HepG2 (cell line): ENCODE measurements at places on chromosomes 6 and 20.

- H3K36me3 ChIP-seq, result no peaks in the 10 kb centered on the region
- no peaks in the 10 kb centered on the region for H3K27me3 ChIP-seq
- no peak overlapping the region for H3K4me3 ChIP-seq
- H3K27ac ChIP-seq, result no peak overlapping the region
- no peaks in the 10 kb centered on the region for H3K4me1 ChIP-seq
Observed at GRCh38 chr6:124393536-124393935, 568.7 kb upstream of the RNF217 start.

DNA sequence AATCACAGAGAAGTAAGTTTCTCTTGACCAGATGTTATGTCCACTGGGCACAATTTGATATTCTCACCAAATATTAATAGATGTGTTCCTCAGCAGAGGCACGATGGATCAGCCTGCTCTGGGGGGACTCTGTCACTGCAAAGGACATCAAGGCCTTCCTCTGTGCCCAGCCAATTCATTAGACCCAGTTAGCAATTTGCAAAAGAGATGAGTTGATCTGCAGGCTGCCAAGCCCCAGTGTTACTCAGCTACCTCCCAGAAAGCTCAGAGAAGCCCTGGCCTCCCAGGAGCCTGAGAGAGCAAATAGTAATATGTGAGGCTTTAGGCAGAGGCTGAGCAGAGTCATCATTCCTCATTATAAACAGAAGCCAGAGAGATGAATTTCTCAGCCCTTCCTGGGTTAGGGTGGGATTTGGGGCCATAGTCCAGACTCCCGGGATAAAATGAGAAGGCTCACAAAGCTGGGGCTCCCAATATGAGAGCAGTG lies 54.2 kb downstream of the ZNF831 start:
- H3K4me1 ChIP-seq, result peaks cover 3% of the 10 kb centered on the region; the same call in 1 of the 2 replicates
- H3K27me3 ChIP-seq, result peaks cover 2% of the 10 kb centered on the region; the same call in 1 of the 2 replicates
- H3K27ac ChIP-seq, result no peak overlapping the region
- no peak overlapping the region for H3K4me3 ChIP-seq

GRCh38 chr20:49510562-49511122 lies 28.2 kb upstream of the KCNB1 start:
- no peak for DNase-seq
- H3K27me3 ChIP-seq, result peaks cover 44% of the 10 kb centered on the region
- H3K27ac ChIP-seq, result no peak overlapping the region
- H3K4me3 ChIP-seq, result no peak overlapping the region
- no peaks in the 10 kb centered on the region for H3K36me3 ChIP-seq

DNA sequence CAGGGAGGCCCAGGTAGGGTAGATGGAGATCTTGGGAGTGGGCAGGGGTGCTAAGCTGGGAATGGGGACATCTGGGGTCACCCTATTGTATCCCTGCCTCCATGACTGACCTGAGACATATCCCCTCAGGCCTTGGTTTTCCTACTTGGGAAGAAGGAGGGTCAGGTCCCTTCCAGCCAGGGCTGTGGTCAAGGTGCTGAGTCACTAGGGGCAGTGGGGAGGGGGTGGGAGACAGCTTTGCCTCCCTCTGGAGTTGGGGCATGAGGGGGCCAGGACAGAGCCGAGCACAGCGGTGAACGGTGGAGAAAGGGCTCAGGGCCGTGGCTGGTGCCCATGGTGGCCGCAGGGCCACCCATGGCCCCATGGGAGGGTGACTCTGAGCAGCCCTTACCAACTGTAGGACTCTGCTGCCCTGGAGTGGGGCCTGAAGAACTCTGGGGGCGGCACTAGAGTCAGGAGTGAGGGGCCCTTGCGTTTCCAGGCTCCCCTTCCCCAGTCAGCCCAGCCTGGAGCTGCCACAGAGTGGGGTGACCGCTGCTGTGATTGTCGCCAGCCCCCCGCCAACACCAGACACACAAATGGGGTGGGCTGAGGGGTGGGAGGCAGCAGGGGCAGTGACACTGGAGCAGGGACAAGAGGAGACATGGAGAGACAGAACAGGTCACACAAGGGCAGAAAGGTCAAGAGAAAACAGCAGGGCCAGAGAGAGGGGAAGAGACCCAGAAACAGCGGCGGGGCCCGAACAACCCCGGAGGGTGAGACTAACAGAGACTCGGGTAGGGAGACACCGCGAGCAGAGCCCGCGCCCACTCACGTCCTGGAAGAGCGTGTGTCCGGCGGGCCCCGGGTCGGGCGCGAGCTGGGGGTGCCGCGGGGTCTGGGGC lies 576 bp downstream of the NECAB3 start:
- H3K27ac ChIP-seq, result peak overlapping the region; percentile 81
- no peak for DNase-seq
- H3K36me3 ChIP-seq, result peaks cover 50% of the 10 kb centered on the region
- peaks cover 51% of the 10 kb centered on the region for H3K4me1 ChIP-seq
- peak overlapping the region; percentile 81 for H3K4me3 ChIP-seq
- peaks cover 3% of the 10 kb centered on the region; the same call in 1 of the 3 replicates for H3K27me3 ChIP-seq

GRCh38 chr20:16810216-16810615 lies 62.1 kb downstream of the OTOR start:
- H3K27ac ChIP-seq, result no peak overlapping the region
- no peaks in the 10 kb centered on the region for H3K36me3 ChIP-seq
- no peak for DNase-seq
- peaks cover 1% of the 10 kb centered on the region; the same call in 1 of the 2 replicates for H3K27me3 ChIP-seq

DNA sequence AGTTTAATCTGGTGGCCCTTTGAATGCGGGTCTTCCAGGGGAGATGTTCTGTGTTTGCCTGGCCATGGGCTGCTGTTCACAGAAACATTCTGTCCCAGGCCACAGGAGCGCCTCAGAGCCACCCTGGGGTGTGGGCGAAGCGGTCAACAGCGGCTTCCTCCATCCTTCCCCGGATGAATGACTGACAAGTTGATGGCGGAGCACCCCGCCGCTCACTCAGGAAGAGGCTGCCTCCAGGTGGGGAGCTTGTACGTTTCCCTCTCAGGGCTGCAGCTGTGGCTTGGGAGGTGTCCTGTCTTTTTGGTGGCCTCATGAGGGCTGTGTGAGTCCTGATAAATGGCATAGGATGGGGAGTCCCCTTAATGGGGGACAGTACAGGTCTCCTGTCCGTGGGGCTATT lies 178.4 kb downstream of the NRN1 start:
- no peaks in the 10 kb centered on the region for H3K36me3 ChIP-seq
- H3K27me3 ChIP-seq, result peaks cover 14% of the 10 kb centered on the region; the same call in 1 of the 3 replicates
- H3K4me1 ChIP-seq, result no peaks in the 10 kb centered on the region
- H3K4me3 ChIP-seq, result no peak overlapping the region
- H3K27ac ChIP-seq, result no peak overlapping the region

DNA sequence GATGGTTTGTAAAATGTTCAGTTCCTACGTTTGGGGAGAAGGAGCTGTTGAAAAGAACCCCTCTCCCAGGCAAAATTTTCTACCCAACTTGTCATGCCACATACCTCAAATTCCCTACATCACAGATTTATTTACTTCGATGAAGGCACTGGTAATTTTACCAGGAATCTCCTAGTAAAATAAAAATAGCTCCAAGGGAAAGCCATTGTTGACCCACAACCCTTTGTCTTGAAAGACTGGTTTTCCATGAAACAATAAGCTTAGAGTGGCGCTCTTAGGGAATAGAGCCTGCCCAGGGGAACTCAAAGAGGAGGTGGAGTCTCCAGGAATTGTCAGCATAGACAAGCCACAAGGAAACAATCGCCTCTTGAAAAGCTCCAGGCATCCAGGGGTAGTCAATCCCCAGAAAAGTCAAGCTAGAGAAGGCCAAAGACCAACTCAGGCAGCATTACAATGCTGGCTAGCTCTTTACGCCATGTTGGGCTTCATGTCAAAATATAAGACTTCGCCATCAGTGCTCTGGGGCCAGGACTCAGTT lies 99.2 kb upstream of the RREB1 start:
- no peaks in the 10 kb centered on the region for H3K36me3 ChIP-seq
- H3K4me1 ChIP-seq, result 0 out of 2 replicates have a peak, but pooled peaks cover 4% of the 10 kb centered on the region
- no peak overlapping the region for H3K4me3 ChIP-seq
- no peak for DNase-seq
- no peaks in the 10 kb centered on the region; the same call in 2 of the 3 replicates for H3K27me3 ChIP-seq
- H3K27ac ChIP-seq, result no peak overlapping the region

- H3K27me3 ChIP-seq, result no peaks in the 10 kb centered on the region
- H3K27ac ChIP-seq, result no peak overlapping the region
- no peaks in the 10 kb centered on the region for H3K36me3 ChIP-seq
- DNase-seq, result no peak
Observed at GRCh38 chr6:45574885-45575284, 197.2 kb upstream of the SUPT3H start.
